ENCODE measurements at places on chromosomes 3 and 15.

DNA sequence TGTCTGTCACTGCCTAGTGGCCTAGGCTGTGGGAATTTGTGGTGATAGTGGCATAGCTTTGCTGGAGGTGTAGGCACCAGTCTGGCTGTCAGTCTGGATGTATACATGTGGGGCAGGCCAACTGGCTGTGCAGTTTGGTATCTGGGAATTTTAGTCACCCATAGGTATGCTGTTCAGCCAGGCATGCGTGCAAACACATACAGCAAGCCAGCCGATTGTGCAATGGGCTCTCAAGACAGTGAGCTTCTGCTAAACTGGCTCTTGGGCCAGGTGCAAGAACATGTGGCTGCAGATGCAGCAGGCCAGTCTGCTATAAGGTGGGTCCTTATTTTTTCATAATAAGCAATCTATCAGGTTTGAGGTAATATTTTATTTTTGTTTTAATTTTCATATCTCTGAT lies 87.1 kb upstream of the PLSCR5 start:
- DNase-seq = no peak

DNA sequence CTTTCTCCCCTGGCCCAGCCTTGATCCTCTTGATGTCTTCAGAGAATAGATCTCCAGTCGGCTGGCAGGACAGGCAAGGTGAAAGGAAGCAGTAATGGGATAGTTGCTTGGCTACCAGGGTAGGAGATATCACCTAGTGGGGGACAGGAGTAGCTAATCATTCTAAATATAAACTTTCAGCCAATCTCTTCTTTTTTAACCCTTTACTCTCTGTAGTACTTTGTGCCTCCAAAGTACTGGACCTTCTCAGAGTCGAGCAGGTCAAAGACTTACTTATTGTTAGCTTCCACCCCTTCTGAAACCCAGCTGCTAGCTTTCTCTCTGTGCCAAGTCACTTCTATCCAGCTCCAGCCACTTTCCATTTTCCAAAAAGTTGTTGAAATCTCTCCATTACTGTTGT lies 43.4 kb upstream of the FILIP1L start:
- DNase-seq = no peak

DNA sequence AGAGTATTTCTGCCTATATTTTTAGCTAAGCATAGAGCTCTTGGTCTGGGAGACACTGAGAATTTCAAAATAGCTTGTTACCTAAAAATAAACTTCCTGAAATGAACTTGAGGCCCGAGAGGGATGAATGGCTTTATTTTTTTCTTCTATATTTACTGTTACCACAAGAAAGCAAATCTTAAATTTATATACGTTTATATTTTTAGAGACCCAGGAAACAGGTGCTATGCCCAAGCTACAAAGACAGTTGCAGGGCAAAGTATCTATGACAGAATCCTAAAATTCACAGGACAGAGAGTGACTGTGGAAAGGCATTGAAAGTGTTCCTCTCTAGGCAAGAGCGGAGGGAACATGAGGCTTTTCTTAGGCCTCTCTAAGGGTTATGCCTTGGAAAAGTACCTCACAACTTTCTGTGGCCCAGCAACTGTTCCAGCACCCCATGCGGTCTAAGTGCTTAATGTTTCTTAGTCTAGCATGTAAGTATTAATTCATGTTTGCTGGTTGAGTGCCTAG lies 36.5 kb downstream of the TGFBR2 start:
- no peak for DNase-seq

- no peak for DNase-seq
Measured at GRCh38 chr15:82231842-82232241, 30.7 kb downstream of the EFL1 start.

- no peak for DNase-seq
Measured at GRCh38 chr3:58322793-58323192, 9.9 kb upstream of the PXK start.

DNA sequence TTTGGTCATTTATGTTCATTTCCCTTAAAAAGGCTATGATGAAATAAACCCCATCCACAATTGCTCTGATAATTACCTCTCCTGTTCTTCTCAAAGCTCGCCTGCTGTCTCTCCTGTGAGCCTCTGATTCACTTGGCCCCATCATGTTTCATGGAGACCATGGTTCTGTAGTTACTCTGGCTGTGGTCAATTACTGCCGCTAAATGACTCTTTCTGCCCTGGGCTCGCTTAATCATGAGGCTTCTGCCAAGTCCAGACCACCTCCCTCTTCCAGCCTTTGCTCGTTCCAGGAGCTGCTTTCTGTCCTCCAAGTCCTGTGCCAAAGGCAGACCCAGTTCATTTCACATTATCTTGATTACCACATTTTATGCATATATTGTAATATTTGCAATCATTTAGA lies 91.9 kb downstream of the THSD4 start:
- DNase-seq = no peak

DNA sequence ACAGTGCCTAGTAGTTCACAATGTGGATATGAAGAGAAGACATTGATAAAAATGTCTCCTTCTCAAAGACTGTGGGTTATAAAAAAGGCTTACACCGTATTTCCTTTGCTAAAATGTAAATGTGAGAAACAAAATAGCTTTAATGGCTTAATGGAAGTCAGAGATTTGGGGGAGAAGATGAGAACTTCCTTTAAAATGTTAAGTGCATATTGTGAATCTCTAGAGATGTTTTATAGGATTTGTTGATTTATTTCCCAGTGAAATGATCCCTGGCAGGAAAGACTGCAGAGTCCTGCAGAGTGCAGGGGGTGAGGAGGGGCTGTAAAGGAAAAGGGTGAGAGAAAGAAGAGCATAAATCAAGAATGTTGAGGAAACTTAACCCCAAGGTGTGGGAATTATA lies 305.1 kb downstream of the GAP43 start:
- no peak for DNase-seq

- DNase-seq = no peak
Measured at GRCh38 chr3:57158813-57159738, 6.1 kb downstream of the IL17RD start.

DNA sequence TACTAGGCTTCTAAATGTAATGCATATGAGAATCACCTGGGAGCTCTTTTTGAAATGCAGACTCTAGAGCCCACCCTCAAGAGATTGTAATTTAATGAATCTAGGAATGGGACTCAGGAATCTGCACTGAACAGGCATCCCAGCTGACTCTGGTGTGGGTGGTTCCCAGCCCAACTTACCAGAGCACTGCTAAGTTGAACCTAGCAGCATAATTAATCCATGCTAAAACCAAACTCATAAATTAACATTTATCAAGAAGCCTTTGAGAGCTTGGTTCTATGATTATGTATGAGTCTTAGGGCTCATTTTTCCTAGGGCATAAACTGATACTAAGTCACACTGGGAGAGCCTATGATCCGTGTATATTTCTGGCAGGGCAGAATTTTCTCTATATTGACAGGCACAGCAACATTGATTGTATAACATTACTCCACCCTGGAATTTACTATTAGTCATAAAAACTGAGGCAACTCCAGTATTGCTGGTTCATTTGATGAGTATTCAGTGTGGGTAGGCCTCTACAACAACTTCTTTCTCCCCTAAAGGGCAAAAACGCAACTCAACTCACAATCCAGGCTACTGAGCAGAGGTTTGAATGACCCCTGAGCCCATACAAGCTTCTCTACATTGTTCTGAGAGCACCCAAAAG lies 10.7 kb upstream of the CSTA start:
- no peak for DNase-seq

- peak; percentile 54 for DNase-seq
Measured at GRCh38 chr3:64188810-64189560, 36.3 kb downstream of the PRICKLE2 start.

DNA sequence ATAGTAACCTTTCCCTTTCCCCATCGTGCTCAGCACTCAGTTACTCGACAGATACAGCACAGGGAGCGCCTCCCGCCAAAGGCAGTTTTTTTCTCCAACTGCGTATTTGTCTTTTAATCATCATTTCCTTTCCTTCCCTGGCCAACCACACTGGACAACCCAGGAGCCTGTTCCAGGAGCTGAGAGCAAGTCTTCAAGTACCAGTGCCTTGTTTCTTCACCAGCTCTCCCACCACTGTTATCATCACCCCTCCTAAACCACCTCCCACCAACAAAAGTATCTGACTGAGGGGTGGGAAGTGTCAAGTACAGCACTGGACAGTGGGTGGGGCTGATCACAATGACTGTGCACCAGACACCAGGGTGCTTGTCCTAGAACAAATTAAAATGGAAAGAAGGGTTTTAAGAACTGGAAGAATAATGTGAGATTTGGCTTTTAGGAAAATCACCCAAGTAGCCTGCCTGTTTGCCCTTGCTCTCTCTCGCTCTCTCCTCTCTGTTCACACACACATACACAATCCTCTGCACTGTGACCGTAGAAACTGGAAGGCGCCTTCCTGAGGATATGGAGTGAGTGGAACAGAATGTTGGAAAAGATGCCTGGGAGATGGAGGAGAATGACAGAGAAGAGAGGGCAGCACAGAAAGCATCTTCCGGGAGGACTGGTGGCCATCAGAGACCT lies 126.3 kb downstream of the TNIK start:
- no peak for DNase-seq

DNA sequence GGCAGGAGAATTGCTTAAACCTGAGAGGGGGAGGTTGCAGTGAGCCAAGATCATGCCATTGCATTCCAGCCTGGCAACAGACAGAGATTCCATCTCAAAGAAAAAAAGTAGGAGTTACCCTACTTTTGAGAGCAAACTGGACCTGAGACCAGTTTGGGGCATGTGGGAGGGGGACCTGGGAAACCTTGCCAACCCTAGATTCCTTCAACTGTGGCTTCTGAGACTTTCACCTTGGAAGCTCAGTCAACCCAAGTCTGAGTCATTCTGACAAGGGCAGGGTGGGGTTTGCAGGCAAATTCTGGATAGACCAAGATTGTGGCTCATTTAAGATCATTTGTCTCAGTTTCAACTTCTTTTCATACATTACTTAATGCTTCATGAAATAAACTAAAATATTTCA lies 23.8 kb upstream of the SIAH2 start:
- DNase-seq = no peak

- no peak for DNase-seq
Measured at GRCh38 chr3:50495609-50496423, 7.6 kb downstream of the CACNA2D2 start.

- DNase-seq = no peak
Measured at GRCh38 chr15:56496635-56497034, 31.7 kb upstream of the MNS1 start.

DNA sequence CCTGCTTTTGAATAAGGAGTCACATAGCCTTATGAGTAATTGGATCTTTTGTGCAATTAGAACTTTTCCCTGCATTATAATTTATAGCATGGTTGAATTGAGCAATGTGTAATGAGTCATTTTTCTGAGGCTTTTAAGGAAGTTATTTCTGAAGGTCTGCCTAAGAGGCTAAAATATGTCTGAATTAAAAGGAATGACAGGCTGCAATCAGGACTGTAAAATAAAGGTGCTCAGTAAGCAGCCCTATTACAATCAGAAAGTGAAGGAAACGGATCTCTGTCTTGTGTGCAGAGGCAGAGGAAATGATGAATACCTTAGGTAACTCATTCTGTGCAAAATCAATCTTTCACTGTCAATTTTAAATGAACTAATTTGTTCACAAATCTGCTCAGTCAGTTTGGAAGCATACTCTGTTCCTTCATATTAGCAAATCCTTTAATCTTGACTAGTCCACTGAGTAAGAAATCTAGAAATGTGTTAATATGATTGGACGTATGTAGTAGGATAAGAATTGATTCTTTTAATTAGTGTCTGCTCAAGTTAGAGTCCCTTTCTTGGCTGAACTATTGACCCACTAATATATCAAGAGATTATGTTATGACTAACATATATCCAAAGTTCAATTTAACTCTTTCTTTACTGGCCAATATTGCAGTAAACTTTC lies 290.1 kb downstream of the ZIC1 start:
- DNase-seq = no peak

DNA sequence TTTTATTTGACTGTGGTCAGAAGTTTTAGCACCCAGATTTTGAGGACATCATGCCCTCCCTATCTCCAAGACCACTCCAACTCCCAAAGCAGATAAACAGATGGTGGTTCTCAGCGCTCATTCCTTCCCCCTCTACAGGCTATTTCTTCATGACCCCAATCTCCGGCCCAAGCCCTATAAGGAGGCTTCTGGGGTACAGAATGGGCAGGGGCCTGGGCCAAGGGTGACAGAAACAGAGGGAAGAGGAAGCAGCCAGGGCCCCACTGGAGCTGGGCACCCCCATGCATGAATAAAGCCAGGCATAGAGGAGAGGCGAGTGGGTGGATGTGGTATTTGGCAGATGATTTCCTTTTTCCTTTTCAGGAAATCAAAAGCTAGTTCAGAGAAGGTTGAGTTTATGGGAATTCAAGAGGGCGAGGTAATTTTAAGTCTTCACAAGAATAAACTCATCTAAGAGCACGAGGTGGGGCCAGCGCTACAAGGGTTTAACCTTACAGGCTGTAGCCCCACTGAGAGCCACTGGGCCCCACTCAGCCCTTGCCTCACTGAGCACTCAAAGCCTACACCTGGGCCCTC lies 104.8 kb upstream of the HERC1 start:
- no peak for DNase-seq

GRCh38 chr15:96358001-96358801 lies 27.7 kb downstream of the NR2F2 start:
- no peak for DNase-seq

DNA sequence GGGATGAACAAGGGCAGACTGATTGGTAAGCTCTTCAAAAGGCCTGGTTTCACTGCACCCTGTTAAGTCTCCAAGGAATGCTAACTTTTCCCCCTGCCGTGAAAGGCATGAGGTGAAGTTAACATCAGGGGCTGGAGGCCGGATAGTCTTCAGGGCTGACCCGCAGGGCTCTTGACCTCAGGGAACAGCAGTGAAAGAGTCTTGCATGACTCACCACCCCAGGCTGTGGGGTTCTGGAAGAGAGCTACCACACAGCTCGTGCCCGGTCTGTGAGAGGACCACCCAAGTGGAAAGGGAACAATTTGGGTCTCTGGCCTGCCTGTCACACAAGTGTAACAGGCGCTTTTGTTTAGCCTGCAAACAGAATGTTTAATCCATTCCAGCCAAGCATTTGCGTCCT lies 504.9 kb downstream of the EDEM1 start:
- DNase-seq = no peak

GRCh38 chr3:189457201-189457607 lies 174.0 kb upstream of the TP63 start:
- DNase-seq = no peak

- DNase-seq = no peak
Measured at GRCh38 chr3:27545061-27545460, 60.9 kb upstream of the SLC4A7 start.

DNA sequence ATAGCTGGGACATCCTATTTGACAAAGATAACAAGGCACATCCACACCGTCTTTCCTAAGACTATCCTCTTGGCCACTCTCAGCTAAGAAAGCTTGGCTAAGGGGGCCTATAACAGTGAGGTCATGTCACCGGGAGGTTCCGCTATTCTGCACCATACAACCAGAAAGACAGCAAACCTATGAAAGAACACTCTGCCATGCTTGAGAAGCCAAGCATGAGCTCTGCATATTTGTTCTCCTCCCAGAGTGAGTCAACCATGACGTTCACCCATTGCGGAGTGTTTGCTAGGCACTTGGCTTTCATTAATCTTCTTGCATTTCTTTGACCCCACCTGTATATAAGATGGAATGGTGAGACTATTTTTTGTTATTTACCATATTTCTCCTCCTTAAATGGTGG lies 141.2 kb downstream of the GMNC start:
- DNase-seq = no peak

All from RWPE2 (cell line).